ENCODE measurements at places on chromosomes 1 and 21. TPM values are rescaled to one million over a fixed set of nuclear protein-coding genes. Genes with fewer than 3 reads are reported as not detected.

GRCh38 chr1:12014141-12014991 is 4.9 kb upstream of the MIIP start:
- peaks cover 26% of the 10 kb centered on the region for H3K36me3 ChIP-seq
- H3K4me1 ChIP-seq: peaks cover 23% of the 10 kb centered on the region
- H3K27ac ChIP-seq: peak overlapping the region; percentile 62
- H3K4me3 ChIP-seq: no peak overlapping the region

DNA sequence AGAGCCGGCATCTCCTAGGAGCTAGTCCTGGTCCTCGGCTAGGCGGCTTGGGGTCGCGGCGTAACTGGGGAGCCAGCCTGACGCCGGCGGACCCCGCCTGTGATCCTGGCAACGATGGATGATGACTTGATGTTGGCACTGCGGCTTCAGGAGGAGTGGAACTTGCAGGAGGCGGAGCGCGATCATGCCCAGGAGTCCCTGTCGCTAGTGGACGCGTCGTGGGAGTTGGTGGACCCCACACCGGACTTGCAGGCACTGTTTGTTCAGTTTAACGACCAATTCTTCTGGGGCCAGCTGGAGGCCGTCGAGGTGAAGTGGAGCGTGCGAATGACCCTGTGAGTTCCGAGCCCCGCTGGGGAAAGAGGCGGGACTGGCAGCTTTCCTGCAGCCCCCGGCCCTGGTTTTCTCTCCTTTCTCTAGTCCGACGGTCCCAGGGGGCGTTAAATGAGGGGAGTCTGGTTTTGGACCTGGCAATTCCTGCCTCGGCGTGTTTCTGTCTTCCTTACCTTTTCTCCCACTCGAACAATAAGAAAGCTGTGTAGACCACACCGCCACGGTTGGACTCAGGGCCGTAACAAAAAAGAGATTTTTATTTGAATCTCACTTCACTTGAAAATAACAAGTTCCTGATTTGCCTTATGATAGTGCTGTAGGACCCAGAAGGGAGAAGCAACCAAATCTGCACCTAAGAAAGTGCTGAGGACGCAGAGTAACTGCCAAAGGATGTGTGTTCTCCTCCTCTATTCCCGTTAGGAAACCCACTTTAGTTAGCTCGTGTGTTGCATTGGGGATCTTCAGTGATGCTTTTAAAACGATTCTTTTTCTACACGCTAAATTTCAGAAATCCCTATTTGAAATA is at the start of gene SPRTN:
SPRTN (plus strand) TSS at position 24 of the 859 bp plus-strand sequence; CDS start at position 115, 91 bp downstream.
- no peaks in the 10 kb centered on the region for H3K27me3 ChIP-seq
- H3K4me3 ChIP-seq: peak within 1 kb of the TSS; percentile 100
- H3K4me1 ChIP-seq: peaks cover 52% of the 10 kb centered on the region
- peaks cover 53% of the 10 kb centered on the region for H3K36me3 ChIP-seq

- H3K4me3 ChIP-seq: no peak overlapping the region
- peak overlapping the region; percentile 22 for H3K27ac ChIP-seq
- DNase-seq: no peak
- no peaks in the 10 kb centered on the region for H3K27me3 ChIP-seq
Measured at GRCh38 chr1:48756683-48757316, 19.9 kb downstream of the BEND5 start.

DNA sequence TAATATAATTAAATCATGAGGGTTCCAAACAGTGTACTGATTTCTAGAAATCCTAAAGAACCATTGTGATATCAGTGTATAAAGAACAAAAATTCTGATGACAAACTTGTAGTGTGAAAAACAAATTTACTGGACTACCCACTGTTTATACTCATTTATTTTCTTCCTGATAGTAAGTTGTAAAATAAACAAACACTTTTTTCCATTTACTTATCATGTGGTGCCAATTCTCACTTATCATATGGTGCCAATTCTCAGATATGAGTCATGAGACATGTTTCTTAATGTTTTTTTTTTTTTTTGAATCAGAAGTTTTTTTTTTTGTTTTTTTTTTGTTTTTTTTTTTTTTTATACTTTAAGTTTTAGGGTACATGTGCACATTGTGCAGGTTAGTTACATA is 137.7 kb downstream of the LEPR start:
- H3K4me3 ChIP-seq: no peak overlapping the region
- no peaks in the 10 kb centered on the region for H3K36me3 ChIP-seq
- H3K4me1 ChIP-seq: no peaks in the 10 kb centered on the region
- no peak overlapping the region for H3K27ac ChIP-seq
- DNase-seq: no peak
- no peaks in the 10 kb centered on the region for H3K27me3 ChIP-seq

Gene AMY1C
- total RNA-seq: not detected

Gene FCAMR
- not detected for total RNA-seq

Gene PCP4
- not detected for total RNA-seq

- DNase-seq: no peak
- H3K4me3 ChIP-seq: no peak overlapping the region
- no peak overlapping the region for H3K27ac ChIP-seq
Measured at GRCh38 chr1:57447551-57447950, 23.7 kb upstream of the DAB1 start.

DNA sequence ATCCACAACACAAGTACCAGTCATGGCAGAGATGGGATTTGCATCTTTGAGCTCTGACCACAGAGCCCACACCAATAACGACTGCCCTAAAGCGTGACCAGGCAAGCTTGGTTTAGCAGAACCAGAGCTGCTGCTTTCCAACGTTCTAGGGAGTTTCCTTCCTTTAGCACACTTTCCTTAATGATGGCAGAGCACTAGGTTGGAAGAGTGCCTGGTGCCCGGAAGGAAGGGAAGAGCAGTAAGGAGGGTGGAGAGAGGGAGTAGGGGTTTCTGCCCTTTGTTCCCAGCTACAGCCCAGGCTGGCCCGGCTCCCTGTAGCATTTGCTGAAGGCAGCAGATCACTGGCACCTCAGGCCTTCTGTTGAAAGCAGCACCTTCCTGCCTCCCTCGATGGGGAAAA is 6.1 kb upstream of the EVA1C start:
- no peak for DNase-seq
- peaks cover 6% of the 10 kb centered on the region for H3K36me3 ChIP-seq
- peaks cover 13% of the 10 kb centered on the region for H3K4me1 ChIP-seq
- H3K27me3 ChIP-seq: no peaks in the 10 kb centered on the region

- H3K4me3 ChIP-seq: no peak overlapping the region
- no peaks in the 10 kb centered on the region for H3K4me1 ChIP-seq
- H3K36me3 ChIP-seq: no peaks in the 10 kb centered on the region
- no peak for DNase-seq
Measured at GRCh38 chr1:245168086-245168485, 13.3 kb downstream of the KIF26B start.

DNA sequence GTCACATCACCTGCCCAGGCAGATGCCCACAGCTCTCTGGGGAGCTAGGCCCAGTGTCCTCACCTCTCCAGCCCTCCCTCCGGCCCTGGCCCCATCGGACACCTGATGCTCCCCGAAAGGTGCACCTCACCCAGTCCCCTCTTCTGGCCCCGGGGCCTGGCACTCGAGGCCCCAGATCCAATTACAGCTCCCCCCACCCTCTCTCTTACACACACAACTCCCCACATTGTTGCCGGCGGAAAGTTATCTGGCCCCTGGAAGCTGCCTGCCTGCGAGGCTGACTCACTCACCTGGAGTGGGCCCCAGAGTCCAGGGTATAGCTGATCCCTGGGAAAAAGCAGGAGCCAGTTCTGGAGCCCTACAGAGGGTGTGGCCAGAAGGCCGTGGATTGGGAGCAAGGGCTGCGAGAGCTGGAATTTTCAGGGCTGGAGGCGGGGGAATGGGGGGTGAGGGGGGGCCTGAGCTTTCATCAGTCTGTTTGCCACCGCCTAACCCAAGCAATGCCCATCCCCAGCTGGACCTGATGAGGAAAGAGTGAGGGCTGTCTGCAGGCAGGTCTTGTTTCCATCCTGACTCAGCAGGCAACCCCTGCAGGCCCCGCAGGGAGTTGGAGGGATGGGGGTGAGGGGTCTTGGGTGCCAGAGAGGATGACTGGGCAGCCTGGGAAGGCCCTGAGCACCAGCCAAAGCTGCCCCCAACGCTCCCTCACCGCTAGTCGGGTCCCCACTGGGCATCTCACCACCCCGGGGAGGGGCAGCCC is 948 bp downstream of the FBXO2 start:
- DNase-seq: no peak
- H3K27me3 ChIP-seq: no peaks in the 10 kb centered on the region
- peaks cover 25% of the 10 kb centered on the region for H3K4me1 ChIP-seq
- H3K27ac ChIP-seq: no peak overlapping the region

DNA sequence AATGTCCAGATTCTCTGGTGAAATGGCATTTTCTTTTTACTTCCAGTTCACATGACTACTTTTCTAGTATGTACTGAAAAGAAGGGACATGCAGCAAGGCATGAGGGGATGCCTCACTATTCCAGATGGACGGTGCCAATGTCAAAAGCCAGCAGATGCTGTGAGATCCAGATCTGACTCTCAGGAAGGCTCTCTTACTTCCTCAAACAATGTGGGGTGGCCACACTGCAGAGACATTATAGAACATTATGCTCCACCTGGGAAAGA is 17.7 kb downstream of the CRYZ start:
- no peaks in the 10 kb centered on the region for H3K36me3 ChIP-seq
- no peaks in the 10 kb centered on the region for H3K4me1 ChIP-seq
- H3K27me3 ChIP-seq: no peaks in the 10 kb centered on the region
- H3K27ac ChIP-seq: no peak overlapping the region
- no peak for DNase-seq

DNA sequence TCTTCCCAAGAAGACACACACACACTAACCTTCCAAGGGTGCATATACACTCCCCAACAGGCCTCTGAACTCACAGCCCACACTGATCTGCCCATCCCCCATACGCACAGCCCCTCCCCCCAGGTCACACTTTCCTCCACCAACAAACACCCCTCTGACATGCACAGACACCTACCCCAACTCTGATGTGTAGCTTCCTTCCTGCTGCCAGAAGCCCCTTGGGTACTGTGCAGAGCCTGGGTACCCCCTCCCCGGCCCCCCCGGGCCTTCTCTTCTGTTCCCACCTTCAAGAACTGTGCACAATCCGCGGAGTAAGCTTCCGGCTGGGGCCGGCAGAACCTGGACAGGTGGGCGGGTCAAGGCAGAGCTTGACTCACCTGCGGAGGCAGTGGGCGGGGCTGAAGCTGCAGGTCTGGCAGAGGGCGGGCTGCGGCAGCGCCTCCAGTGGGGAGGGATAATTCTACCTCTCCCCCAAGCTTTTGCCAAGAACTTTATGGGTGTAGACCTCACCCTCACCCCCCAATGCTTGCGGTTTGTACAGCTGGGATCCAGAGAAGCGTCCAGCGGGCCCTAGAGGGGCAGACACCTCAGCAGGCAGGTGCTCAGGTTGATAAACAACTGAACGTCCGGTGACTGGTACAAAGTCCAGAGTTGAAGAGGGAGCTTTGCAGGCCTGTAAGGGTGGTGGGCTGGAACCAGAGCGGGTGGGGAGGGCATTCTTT is at the start of gene C1orf210:
C1orf210 (minus strand) TSS at position 313 of the 722 bp plus-strand sequence. CDS start 2,311 bp downstream, outside the sequence.
- peak; percentile 50 for DNase-seq
- no peak within 1 kb of the TSS for H3K4me3 ChIP-seq
- no peaks in the 10 kb centered on the region for H3K36me3 ChIP-seq
- H3K4me1 ChIP-seq: no peaks in the 10 kb centered on the region
- H3K27ac ChIP-seq: no peak within 1 kb of the TSS

Gene S100A7
- not detected for total RNA-seq

GRCh38 chr1:238469146-238469631 is 578.5 kb upstream of the ZP4 start:
- H3K4me3 ChIP-seq: no peak overlapping the region
- DNase-seq: no peak
- no peaks in the 10 kb centered on the region for H3K27me3 ChIP-seq
- H3K27ac ChIP-seq: no peak overlapping the region
- no peaks in the 10 kb centered on the region for H3K36me3 ChIP-seq
- no peaks in the 10 kb centered on the region for H3K4me1 ChIP-seq

Gene PODN
- total RNA-seq: not detected

DNA sequence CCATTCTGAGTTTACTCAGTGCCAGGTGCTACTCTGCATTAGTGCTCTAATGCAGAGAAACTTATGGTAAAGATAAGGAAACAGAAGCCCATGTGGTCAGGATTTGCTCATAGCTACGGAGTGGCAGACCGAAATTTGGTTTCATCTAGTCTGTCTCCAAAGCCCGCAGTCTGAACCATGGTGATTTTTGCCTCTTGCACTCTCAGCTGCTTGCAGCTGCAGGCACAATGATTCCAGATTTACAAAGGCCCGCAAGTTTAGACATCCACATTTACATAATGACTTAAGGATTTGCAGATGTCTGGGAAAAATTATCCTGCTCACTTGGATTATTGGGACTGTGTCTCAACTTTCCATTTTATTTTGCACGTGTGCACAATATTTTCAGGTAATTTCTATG is 161.3 kb upstream of the KCNJ6 start:
- DNase-seq: no peak
- no peaks in the 10 kb centered on the region for H3K36me3 ChIP-seq
- peaks cover 7% of the 10 kb centered on the region for H3K27me3 ChIP-seq

Gene NTMT2
- not detected for total RNA-seq

DNA sequence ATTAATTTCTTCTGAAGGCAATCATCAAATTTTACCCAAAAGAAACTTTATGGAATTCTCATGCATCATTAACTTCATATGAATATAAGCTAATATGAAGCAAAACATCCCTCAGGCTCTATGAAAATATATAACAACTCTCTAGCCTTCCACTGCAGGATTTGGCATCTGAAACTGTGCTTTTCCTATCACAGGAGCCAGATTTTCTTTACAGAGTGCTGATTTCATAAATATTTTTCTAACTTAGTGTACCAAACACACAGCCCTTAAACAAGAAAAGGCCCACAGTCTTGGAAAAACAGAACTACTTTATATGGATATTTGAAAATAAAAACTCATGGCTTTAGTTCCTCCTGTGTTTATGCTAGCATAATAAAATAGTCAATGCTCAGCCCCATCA is 559.5 kb upstream of the CHRM3 start:
- no peak overlapping the region for H3K27ac ChIP-seq
- no peak overlapping the region for H3K4me3 ChIP-seq
- H3K4me1 ChIP-seq: no peaks in the 10 kb centered on the region
- DNase-seq: no peak

DNA sequence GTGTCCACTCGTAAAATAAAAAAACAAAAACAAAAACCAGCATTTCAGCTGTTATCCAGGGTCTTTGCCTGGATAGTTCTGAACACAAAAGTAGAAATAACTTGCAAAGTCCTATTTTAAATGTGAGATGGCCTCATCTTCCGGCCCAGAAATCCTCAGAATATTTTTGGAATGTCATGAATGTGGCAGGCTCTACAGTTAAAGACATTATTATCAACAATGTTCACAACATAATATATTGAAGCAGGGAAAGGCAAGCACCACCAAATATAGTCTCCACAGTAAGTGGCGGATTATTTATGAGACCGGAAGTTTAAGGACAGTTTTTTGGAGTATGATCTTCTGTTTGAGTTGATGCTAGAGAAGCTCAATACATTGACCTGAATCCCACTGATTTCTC is 1.2 kb upstream of the C1orf198 start:
- peaks cover 32% of the 10 kb centered on the region for H3K27me3 ChIP-seq
- DNase-seq: no peak
- H3K4me1 ChIP-seq: peaks cover 19% of the 10 kb centered on the region
- no peak overlapping the region for H3K27ac ChIP-seq
- H3K4me3 ChIP-seq: peak overlapping the region; percentile 74
- H3K36me3 ChIP-seq: no peaks in the 10 kb centered on the region

GRCh38 chr1:79638382-79638781 is 631.9 kb upstream of the ADGRL4 start:
- no peaks in the 10 kb centered on the region for H3K36me3 ChIP-seq
- no peak overlapping the region for H3K4me3 ChIP-seq
- H3K27ac ChIP-seq: no peak overlapping the region
- no peaks in the 10 kb centered on the region for H3K4me1 ChIP-seq
- no peak for DNase-seq

Gene HSD3B2
- not detected for total RNA-seq

GRCh38 chr1:101781201-101781831 is 215.4 kb downstream of the OLFM3 start:
- no peaks in the 10 kb centered on the region for H3K27me3 ChIP-seq
- H3K4me3 ChIP-seq: no peak overlapping the region
- H3K27ac ChIP-seq: no peak overlapping the region
- DNase-seq: no peak
- H3K36me3 ChIP-seq: no peaks in the 10 kb centered on the region

Data from activated CD8-positive, alpha-beta T cell treated with anti-CD3 and anti-CD28 coated beads for 36 hours (primary cell).